ENCODE measurements at places on chromosomes 13 and 19. TPM values are rescaled to one million over a fixed set of nuclear protein-coding genes. Genes with fewer than 3 reads are reported as not detected.

Gene TRPC4
- 0.04 TPM for polyA plus RNA-seq

Gene ZNF724
- 0.52 TPM for polyA plus RNA-seq

Gene LIM2
- not detected for polyA plus RNA-seq

Gene KLK3
- not detected for polyA plus RNA-seq

Gene PNMA8C
- polyA plus RNA-seq = not detected
